ENCODE measurements at places on chromosomes 6 and 20. TPM values are rescaled to one million over a fixed set of nuclear protein-coding genes. Genes with fewer than 3 reads are reported as not detected.

RIPPLY2 gene
- not detected for total RNA-seq

FAM83C gene
- not detected for total RNA-seq

MARCKS gene
- 150 TPM for total RNA-seq

ZNF165 gene
- 0.46 TPM for total RNA-seq

ARMC2 gene
- 0.65 TPM for total RNA-seq

MMP24 gene
- total RNA-seq, result 0.32 TPM

CALHM4 gene
- 0.46 TPM for total RNA-seq

SSTR4 gene
- total RNA-seq, result not detected

SNPH gene
- total RNA-seq, result 4.9 TPM

LY6G6C gene
- total RNA-seq, result not detected

RBM38 gene
- 16.2 TPM for total RNA-seq

BPI gene
- total RNA-seq, result not detected

ZNF335 gene
- total RNA-seq, result 10.5 TPM

RSPO4 gene
- total RNA-seq, result not detected

COL9A3 gene
- total RNA-seq, result 0.97 TPM

STX11 gene
- total RNA-seq, result 4.5 TPM

ADNP gene
- 25.7 TPM for total RNA-seq

PRPH2 gene
- total RNA-seq, result 0.30 TPM

SLC35D3 gene
- total RNA-seq, result under 0.01 TPM

GGTLC1 gene
- total RNA-seq, result not detected

MATN4 gene
- not detected for total RNA-seq

MYBL2 gene
- total RNA-seq, result 19.8 TPM

ADGB gene
- total RNA-seq, result not detected

ELOVL2 gene
- not detected for total RNA-seq

RWDD2A gene
- 3.8 TPM for total RNA-seq

WFDC5 gene
- total RNA-seq, result not detected

KIF25 gene
- total RNA-seq, result not detected

LHFPL5 gene
- total RNA-seq, result not detected

OR2H1 gene
- total RNA-seq, result not detected

BTNL2 gene
- total RNA-seq, result not detected

TRIM31 gene
- not detected for total RNA-seq

HSPA12B gene
- 3.9 TPM for total RNA-seq

ATP9A gene
- 25.4 TPM for total RNA-seq

SLC24A3 gene
- total RNA-seq, result not detected

RUNX2 gene
- total RNA-seq, result not detected

BPIFB4 gene
- not detected for total RNA-seq

EYA4 gene
- total RNA-seq, result 0.61 TPM

LY6G6F gene
- total RNA-seq, result not detected

PXDC1 gene
- total RNA-seq, result 72.9 TPM

HLA-DQB2 gene
- not detected for total RNA-seq

UNC5CL gene
- total RNA-seq, result under 0.01 TPM

Measured in epithelial cell of umbilical artery (primary cell).